ENCODE measurements at places on chromosomes 4 and X. TPM values are rescaled to one million over a fixed set of nuclear protein-coding genes. Genes with fewer than 3 reads are reported as not detected.

GRCh38 chr4:73735231-73735630 is 5.1 kb upstream of the CXCL8 start:
- H3K4me1 ChIP-seq: peaks cover 30% of the 10 kb centered on the region
- no peak for DNase-seq
- H3K27me3 ChIP-seq: no peaks in the 10 kb centered on the region
- H3K4me3 ChIP-seq: no peak overlapping the region

Gene SOX3
- total RNA-seq: not detected

GRCh38 chr4:105541420-105541819 is 11.0 kb upstream of the ARHGEF38 start:
- H3K36me3 ChIP-seq: no peaks in the 10 kb centered on the region
- no peaks in the 10 kb centered on the region for H3K4me1 ChIP-seq
- no peak overlapping the region for H3K4me3 ChIP-seq
- no peak overlapping the region for H3K27ac ChIP-seq
- H3K27me3 ChIP-seq: no peaks in the 10 kb centered on the region

- H3K4me1 ChIP-seq: no peaks in the 10 kb centered on the region
- no peak for DNase-seq
- H3K36me3 ChIP-seq: no peaks in the 10 kb centered on the region
- no peak overlapping the region for H3K27ac ChIP-seq
- H3K4me3 ChIP-seq: no peak overlapping the region
These were observed 115.1 kb downstream of the PPP3CA start for GRCh38 chr4:101232074-101232776.

Gene SPANXA1
- not detected for total RNA-seq

DNA sequence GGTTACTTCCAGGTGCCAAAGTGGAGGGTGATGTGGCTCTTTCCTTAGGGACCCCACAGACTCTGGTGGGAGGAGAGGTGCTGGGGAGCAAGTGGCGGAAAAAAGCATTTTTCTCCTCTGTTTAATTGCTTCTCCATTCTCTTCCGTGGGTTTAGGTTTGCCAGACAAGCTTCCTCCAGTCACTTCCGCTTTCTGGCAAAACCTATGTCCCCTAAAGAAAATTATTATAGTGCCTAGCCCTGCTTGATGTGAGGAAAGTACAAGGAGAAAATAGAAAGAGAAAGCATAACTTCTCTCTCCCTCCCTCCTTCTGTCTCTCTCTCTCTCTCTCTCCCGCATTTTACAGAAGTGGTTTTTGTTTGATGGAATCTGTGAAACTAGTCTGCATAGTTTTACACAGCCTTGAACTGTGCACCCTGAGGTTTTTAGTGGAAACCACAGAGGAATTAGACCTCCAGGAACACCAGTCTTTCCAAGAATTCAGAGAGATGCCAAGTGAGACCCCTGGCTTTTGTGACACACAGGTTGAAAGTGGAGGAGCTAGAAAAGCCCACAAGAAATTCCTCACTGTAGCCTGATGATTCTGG is 231.1 kb upstream of the ANXA3 start:
- no peaks in the 10 kb centered on the region for H3K27me3 ChIP-seq
- no peak overlapping the region for H3K27ac ChIP-seq
- no peaks in the 10 kb centered on the region for H3K4me1 ChIP-seq
- no peak overlapping the region for H3K4me3 ChIP-seq

DNA sequence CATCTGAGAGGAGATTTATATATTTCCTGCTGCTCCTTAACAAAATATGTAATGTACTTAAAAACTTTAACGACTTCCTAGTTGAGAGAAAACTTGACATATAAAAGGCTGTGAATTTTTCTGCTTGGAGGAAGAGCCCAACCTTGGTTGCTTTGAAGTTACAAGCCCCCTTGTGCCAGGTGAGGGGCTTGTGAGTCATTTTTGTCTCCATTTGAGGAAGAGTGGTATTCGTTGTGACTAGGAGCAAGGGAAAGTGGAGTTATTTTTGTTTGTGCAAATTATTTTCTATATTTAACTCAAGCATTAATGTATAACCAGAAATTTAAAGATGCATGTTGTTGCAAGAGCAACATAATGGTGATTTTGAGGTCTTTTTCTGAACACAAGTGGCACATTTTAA is 99.0 kb upstream of the DDX3X start:
- no peaks in the 10 kb centered on the region for H3K4me1 ChIP-seq
- no peaks in the 10 kb centered on the region for H3K27me3 ChIP-seq
- no peak overlapping the region for H3K4me3 ChIP-seq
- H3K36me3 ChIP-seq: peaks cover 34% of the 10 kb centered on the region
- DNase-seq: no peak
- H3K27ac ChIP-seq: no peak overlapping the region

Gene EDA
- total RNA-seq: 5.5 TPM

- H3K27me3 ChIP-seq: no peaks in the 10 kb centered on the region
- H3K27ac ChIP-seq: no peak overlapping the region
- H3K4me1 ChIP-seq: no peaks in the 10 kb centered on the region
- H3K36me3 ChIP-seq: no peaks in the 10 kb centered on the region
- no peak for DNase-seq
- H3K4me3 ChIP-seq: no peak overlapping the region
These were observed 127.1 kb downstream of the SLC7A11 start for GRCh38 chr4:138115053-138115452.

Gene ESX1
- not detected for total RNA-seq

DNA sequence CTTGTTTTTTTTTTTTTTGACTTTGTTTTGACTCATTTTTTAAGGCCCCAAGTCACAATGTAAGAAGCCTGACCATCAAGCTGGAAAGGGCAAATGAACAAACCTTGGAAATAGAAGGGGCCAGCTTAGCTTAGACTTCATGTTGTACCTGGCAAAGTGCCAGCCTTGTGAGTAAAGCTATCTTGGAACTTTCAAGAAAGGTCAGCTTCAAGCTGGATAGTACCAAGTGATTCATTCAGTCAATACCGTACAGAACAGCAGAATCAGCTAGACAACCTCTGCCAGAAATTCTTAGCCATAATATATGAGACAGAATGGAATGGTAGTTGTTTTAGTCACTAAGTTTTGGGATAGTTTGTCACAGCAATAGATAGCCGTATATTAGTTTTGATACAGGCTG is 1492.2 kb upstream of the TENM3 start:
- H3K27ac ChIP-seq: no peak overlapping the region
- no peaks in the 10 kb centered on the region for H3K27me3 ChIP-seq
- DNase-seq: no peak
- H3K36me3 ChIP-seq: no peaks in the 10 kb centered on the region
- no peak overlapping the region for H3K4me3 ChIP-seq

DNA sequence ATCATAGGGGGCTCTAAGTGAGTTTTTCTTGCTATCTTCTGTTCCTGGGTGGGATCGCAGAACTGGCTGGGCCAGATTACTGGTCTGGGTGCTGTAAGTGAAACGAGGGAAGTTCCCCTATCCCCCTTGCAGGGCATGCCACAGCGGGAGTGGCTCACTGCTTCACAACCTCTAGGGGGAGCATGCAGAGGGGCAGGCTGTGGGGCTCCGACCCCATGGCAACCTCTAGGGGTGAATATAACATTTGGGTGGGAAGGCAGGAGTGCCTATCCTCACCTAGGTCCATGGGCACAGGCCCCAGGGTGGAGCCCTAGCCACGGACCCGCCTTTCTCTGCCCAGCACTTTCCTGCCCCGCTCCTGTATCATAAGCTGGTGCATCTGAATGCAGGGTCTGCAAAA is 1.7 kb upstream of the RRAGB start:
- H3K4me1 ChIP-seq: peaks cover 9% of the 10 kb centered on the region
- no peaks in the 10 kb centered on the region for H3K27me3 ChIP-seq
- DNase-seq: no peak
- no peak overlapping the region for H3K27ac ChIP-seq
- H3K4me3 ChIP-seq: no peak overlapping the region

DNA sequence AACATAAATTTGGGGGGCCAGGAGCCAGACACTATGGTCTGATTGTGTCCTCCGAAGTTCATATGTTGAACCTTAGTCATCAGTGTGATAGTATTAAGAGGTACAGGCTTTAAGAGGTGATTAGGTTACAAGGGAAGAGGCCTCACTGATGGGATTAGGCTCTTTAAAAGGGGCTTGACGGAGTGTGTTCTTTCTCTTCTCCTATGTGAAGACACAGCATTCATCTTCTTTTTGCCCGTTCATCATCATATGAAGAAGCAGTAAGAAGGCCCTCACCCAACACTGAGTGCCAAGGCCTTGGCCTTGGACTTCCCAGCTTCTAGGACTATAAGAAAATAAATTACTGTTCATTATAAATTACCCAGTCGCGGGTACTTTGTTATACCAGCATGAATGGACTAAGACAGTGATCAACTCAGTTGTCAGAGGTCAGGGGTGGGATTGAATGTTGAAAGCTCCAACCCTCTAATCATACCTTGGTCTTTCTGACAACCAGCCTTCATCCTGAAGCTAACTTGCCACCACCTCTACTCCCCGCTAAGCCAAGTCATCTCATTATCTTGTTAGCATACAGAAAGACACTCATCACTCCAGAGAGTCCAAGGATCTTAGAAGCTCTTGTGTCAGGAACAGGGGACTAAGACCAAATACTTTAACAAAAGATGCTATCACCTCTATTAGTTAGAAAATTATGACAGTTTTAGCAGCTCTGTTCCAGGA is 543.4 kb upstream of the DIPK2B start:
- no peaks in the 10 kb centered on the region for H3K27me3 ChIP-seq
- H3K27ac ChIP-seq: no peak overlapping the region
- H3K4me3 ChIP-seq: no peak overlapping the region
- peaks cover 7% of the 10 kb centered on the region for H3K4me1 ChIP-seq

Gene TBC1D25
- total RNA-seq: 14.6 TPM

Gene CYTL1
- total RNA-seq: 11.5 TPM

DNA sequence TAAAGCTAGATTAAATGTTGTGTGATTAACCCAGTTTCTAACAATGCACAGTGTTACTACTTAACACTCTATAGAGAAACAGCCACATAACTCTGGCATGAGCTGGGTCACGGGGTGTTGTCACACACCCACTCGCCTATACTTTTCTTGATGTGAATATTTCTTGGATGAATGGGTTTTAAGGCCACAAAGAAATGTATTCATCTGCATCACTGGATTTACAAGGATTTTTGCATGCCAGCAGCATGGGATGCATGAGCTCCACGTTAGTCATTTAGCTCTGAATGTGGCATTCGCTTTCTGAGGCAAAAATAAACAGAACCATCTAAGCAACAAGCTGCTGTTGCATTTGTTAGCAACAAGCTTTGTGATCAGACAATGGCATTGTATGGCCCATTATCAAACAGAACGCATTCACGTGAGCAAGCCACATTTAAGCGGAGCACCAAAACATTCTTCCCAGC is 89.7 kb downstream of the LRP2BP start:
- H3K27ac ChIP-seq: peak overlapping the region; percentile 77
- no peak overlapping the region for H3K4me3 ChIP-seq
- H3K4me1 ChIP-seq: peaks cover 11% of the 10 kb centered on the region
- H3K27me3 ChIP-seq: no peaks in the 10 kb centered on the region

Gene ADH7
- not detected for total RNA-seq

DNA sequence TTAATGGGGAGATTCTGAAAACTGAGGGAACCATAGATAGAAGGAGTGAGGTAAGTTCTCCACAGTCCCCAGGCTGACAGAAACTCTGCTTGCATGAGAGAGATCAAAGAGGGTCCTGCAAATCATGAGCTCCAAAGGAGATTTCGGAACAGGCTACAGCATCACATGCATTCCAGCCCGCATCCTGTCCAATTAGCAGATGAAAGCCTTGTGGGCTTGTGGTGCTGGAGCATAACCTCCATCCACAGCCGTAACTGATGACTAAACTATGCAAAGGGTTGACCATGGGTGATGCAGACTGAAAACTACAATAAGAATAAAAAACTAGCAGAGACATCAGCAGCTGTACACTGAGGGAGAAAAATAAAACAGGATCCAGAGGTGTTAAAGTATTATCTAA is 654.5 kb downstream of the TLL1 start:
- H3K27me3 ChIP-seq: no peaks in the 10 kb centered on the region
- no peaks in the 10 kb centered on the region for H3K36me3 ChIP-seq
- H3K4me1 ChIP-seq: no peaks in the 10 kb centered on the region
- H3K27ac ChIP-seq: no peak overlapping the region
- no peak for DNase-seq

DNA sequence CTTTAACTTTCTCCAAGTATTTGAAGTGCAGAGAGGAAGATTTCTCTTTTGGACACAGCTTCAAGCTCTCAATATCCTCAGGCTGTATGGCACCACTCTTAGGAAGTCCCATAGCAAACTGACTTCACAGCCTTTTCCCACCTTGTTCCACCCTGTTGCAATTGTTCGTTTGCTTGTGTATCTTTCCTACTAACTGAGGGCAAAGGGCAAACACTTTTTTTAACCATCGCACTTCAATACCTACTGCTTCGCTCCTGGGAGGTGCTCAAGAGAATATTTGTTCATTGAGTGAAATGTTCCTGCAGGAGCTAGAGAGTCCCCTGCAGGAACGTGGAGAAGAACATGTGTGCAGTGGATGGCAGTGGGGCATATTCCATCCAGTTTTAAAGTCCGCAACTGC is 638.6 kb downstream of the BCOR start:
- no peaks in the 10 kb centered on the region for H3K36me3 ChIP-seq
- no peak overlapping the region for H3K4me3 ChIP-seq
- no peaks in the 10 kb centered on the region for H3K4me1 ChIP-seq
- no peak overlapping the region for H3K27ac ChIP-seq

DNA sequence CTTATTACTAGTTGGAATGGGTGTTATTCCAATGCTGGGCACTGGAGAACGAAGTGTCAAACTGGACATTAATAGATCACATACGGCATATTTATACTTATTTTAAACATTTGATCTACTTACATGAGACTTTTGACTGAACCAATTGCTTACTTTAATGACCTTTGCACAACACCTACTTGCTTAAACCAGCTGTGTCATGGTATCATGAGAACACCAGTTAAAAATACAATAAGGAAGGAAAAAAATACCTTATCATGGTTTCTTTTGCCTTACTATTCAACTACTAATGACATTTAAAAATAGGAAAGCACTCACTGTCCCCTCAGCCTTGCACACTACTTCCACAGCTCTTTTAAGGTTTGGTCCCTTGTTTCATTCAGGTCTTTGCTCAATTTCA is 146.9 kb downstream of the FAM13A start:
- H3K36me3 ChIP-seq: no peaks in the 10 kb centered on the region
- H3K4me1 ChIP-seq: no peaks in the 10 kb centered on the region
- H3K27ac ChIP-seq: no peak overlapping the region
- H3K27me3 ChIP-seq: no peaks in the 10 kb centered on the region
- H3K4me3 ChIP-seq: no peak overlapping the region

GRCh38 chrX:151488677-151489076 is 74.8 kb upstream of the PASD1 start:
- no peak overlapping the region for H3K4me3 ChIP-seq
- no peaks in the 10 kb centered on the region for H3K4me1 ChIP-seq
- H3K36me3 ChIP-seq: no peaks in the 10 kb centered on the region
- no peak overlapping the region for H3K27ac ChIP-seq

Gene ERAS
- not detected for total RNA-seq

Gene MAMLD1
- total RNA-seq: 5.0 TPM

DNA sequence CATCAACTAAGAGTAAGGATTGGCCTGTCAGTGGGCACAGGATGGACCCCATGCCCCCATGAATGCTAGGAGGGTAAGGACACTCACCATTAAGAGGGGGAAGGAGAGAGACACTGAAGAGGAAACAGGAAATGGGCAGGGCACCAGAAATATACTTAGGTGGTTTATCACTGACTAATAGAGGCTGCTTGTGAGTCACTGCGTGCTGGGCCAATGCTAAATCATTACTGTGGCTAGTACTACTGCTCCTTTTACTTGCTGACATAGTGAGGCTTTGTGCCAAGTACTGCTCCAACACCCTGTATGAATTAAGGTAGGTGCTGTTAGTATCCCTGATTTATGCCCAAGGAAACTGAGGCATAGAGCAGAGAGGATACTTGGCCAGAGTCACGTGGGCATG is 130.4 kb upstream of the FRMPD4 start:
- H3K4me3 ChIP-seq: no peak overlapping the region
- H3K27me3 ChIP-seq: no peaks in the 10 kb centered on the region
- no peak overlapping the region for H3K27ac ChIP-seq
- DNase-seq: no peak
- H3K4me1 ChIP-seq: no peaks in the 10 kb centered on the region

Measured in upper lobe of right lung (tissue), 1 donor.